ENCODE measurements at places on chromosomes 12 and 14. TPM values are rescaled to one million over a fixed set of nuclear protein-coding genes. Genes with fewer than 3 reads are reported as not detected.

The RECQL gene
- 23.1 TPM for total RNA-seq

The NRXN3 gene
- 1.2 TPM for total RNA-seq

The PIK3C2G gene
- not detected for total RNA-seq

The NTN4 gene
- 76.8 TPM for total RNA-seq

The RGS6 gene
- total RNA-seq, result 23.0 TPM

The MGAT2 gene
- total RNA-seq, result 12.0 TPM

The CIDEB gene
- total RNA-seq, result 3.1 TPM

- no peaks in the 10 kb centered on the region for H3K27me3 ChIP-seq
- H3K4me3 ChIP-seq, result no peak overlapping the region
- H3K27ac ChIP-seq, result peak overlapping the region; percentile 31
- peaks cover 17% of the 10 kb centered on the region for H3K4me1 ChIP-seq
Measured at GRCh38 chr14:105430042-105430441, 10.4 kb downstream of the MTA1 start.

DNA sequence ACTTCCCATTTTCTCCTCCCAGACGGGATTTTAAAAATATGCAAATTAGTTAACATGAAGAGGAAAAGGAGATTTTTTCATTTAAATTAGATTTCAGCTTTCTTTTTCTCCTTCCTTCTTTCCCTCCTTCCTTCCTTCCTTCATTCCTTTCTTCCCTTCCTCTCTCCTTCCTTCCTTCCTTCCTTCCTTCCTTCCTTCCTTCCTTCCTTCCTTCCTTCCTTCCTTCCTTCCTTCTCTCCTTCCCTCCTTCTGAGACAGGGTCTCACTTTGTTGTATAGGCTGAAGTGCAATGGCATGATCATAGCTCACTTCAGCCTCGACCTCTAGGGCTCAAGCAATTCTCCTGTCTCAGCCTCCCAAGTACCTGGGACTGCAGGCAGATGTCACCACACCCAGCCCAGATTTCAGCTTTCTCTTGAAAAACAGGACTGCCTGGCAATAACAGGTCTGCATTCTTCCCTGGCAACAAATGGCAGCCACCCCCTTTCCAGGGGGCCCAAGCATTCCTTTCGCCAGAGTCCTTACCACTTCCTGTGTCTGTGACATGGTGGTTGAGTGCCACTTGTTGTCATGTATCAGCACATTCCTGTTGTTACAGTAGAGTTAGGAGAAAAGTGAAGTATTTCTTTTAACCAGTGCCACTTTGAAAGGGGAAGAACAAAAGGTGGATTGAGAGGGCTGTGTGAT lies 119.1 kb downstream of the PTPN11 start:
- no peaks in the 10 kb centered on the region for H3K4me1 ChIP-seq
- H3K27ac ChIP-seq, result no peak overlapping the region
- no peaks in the 10 kb centered on the region for H3K36me3 ChIP-seq
- H3K4me3 ChIP-seq, result no peak overlapping the region

- peaks cover 85% of the 10 kb centered on the region for H3K4me1 ChIP-seq
- H3K36me3 ChIP-seq, result no peaks in the 10 kb centered on the region
- no peaks in the 10 kb centered on the region for H3K27me3 ChIP-seq
Measured at GRCh38 chr14:68964300-68965093, 14.6 kb downstream of the ACTN1 start.

- no peak overlapping the region for H3K4me3 ChIP-seq
- no peaks in the 10 kb centered on the region for H3K36me3 ChIP-seq
- peak; percentile 32 for DNase-seq
- H3K27ac ChIP-seq, result no peak overlapping the region
- H3K27me3 ChIP-seq, result peaks cover 48% of the 10 kb centered on the region
Measured at GRCh38 chr14:106518054-106518943, 991.9 kb downstream of the TMEM121 start.

GRCh38 chr12:2119266-2119665 lies 66.5 kb downstream of the CACNA1C start:
- peak overlapping the region; percentile 88 for H3K27ac ChIP-seq
- H3K4me3 ChIP-seq, result no peak overlapping the region
- no peaks in the 10 kb centered on the region for H3K27me3 ChIP-seq
- peaks cover 81% of the 10 kb centered on the region for H3K4me1 ChIP-seq
- peaks cover 40% of the 10 kb centered on the region for H3K36me3 ChIP-seq

DNA sequence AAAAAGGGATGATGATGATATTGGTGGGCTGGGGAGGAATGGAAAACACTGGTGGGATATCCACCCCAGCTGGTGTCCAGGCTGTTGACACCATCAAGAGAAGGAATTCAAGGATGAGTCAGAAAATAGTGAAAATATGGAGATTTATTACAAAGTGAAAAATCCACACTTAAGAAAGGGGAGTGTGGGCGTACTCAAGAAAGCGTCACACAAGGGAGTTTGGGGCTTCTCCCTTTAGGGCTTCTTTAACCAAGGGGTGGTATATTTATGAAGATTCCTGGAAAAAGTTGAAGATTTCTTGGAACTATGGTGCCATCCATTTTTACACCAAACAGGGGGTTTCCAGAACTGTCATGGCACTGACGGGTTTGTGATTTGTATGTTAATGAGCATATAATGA lies 63.1 kb upstream of the ARID2 start:
- no peaks in the 10 kb centered on the region for H3K27me3 ChIP-seq
- no peak for DNase-seq
- H3K4me3 ChIP-seq, result no peak overlapping the region
- H3K27ac ChIP-seq, result no peak overlapping the region
- H3K4me1 ChIP-seq, result peaks cover 33% of the 10 kb centered on the region

GRCh38 chr14:105292826-105293711 lies 7.7 kb downstream of the BRF1 start:
- no peaks in the 10 kb centered on the region for H3K36me3 ChIP-seq
- peaks cover 38% of the 10 kb centered on the region for H3K4me1 ChIP-seq
- H3K27ac ChIP-seq, result peak overlapping the region; percentile 81
- no peak overlapping the region for H3K4me3 ChIP-seq
- H3K27me3 ChIP-seq, result no peaks in the 10 kb centered on the region

DNA sequence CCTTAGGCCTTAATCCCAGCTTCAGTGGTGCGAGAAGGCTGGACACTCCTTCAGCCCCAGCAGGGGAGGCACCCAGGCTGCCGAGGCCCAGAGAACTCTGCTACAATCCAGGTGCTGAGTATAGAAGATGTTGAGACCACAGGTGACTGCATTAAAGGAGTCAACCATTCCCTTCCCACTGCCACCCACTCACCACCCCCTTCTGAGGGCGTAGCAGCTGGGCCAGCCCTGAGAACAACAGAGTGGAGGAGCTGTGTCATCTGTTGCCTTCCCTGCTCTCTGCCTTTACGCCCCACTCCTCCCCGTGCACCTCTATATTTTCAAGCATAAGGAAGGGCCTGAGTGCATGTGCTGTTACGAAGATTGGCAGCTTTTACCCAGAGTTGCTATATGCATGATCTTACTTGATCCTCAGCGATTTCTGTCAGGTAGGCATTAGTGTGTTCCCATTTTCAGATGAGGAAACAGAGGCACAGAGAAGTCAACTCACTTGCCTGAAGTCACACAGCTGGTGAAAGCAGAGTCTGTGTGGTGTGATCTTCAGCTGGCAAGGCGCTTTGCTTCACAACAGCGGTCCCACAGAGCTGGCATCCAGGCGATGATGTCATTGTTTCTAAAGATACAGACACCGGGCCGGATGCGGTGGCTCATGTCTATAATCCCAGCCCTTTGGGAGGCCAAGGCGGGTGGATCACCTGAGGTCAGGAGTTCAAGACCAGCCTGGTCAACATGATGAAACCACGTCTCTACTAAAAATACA lies 46.7 kb downstream of the RIN3 start:
- no peak for DNase-seq
- H3K4me1 ChIP-seq, result peaks cover 15% of the 10 kb centered on the region
- peaks cover 37% of the 10 kb centered on the region for H3K36me3 ChIP-seq
- H3K4me3 ChIP-seq, result no peak overlapping the region
- H3K27ac ChIP-seq, result no peak overlapping the region

- H3K4me1 ChIP-seq, result peaks cover 46% of the 10 kb centered on the region
- H3K4me3 ChIP-seq, result peak overlapping the region; percentile 37
- no peak for DNase-seq
- peaks cover 88% of the 10 kb centered on the region for H3K27me3 ChIP-seq
Measured at GRCh38 chr12:114665411-114666260, 18.3 kb downstream of the TBX3 start.
